ENCODE measurements at places on chromosomes 11 and 22. TPM values are rescaled to one million over a fixed set of nuclear protein-coding genes. Genes with fewer than 3 reads are reported as not detected.

OR4D6 gene
- total RNA-seq: not detected

OR51L1 gene
- not detected for total RNA-seq

FAM180B gene
- 0.26 TPM for total RNA-seq

OSBP2 gene
- total RNA-seq: 2.5 TPM

AGBL2 gene
- total RNA-seq: 0.76 TPM

KCNE3 gene
- 1.0 TPM for total RNA-seq

UCP3 gene
- total RNA-seq: 202 TPM

GLB1L2 gene
- 0.39 TPM for total RNA-seq

STK33 gene
- 8.2 TPM for total RNA-seq

OR4A16 gene
- not detected for total RNA-seq

Measured in psoas muscle (tissue), 8 donors.